ENCODE measurements at places on chromosomes 1 and 21. TPM values are rescaled to one million over a fixed set of nuclear protein-coding genes. Genes with fewer than 3 reads are reported as not detected.

GRCh38 chr1:159184201-159184600, 12.8 kb downstream of the CADM3 start:
- DNase-seq = no peak

DNA sequence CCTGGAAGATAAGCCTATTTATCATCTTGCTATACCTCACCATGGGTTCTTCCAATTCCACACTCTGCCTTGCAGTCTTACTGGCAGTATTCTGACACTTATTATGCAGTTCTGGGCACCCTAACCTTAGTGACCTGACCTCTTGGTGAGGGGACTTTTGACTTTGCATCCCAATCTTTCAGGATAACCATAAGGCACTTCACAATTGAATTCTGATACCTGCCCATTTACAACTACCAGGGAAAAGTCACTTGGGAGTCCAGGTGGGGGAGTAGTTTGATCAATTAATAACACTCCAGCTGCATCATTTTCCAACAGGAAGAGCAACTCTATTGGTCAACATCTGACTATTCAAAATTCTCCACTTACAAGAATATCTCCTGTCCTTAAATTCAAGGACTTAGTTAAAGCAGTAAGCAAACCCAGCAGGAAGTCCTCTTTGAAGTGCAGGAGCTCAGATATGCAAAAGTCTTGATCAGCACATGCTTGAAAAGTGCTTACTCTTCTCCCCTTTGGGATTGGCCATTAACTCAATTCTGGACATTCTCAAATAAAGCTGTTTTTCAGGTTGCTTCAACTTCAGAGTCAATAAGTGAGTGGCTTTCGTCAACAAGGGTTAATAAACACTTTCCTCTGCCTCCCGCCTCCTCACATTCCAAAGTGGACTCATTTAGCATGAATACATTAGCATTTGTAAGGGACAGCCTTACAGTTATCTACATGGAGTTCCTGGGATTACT, 177.4 kb upstream of the NRIP1 start:
- DNase-seq = no peak

Gene COL8A2
- 1.5 TPM for polyA plus RNA-seq

- DNase-seq = no peak
Measured at GRCh38 chr1:7456722-7457082, 314.4 kb upstream of the VAMP3 start.

Gene TCEA3
- polyA plus RNA-seq = 44.9 TPM

GRCh38 chr1:7223334-7224080, 438.3 kb downstream of the CAMTA1 start:
- DNase-seq = no peak

GRCh38 chr1:227996187-227996950, 10.4 kb upstream of the WNT3A start:
- DNase-seq = no peak

DNA sequence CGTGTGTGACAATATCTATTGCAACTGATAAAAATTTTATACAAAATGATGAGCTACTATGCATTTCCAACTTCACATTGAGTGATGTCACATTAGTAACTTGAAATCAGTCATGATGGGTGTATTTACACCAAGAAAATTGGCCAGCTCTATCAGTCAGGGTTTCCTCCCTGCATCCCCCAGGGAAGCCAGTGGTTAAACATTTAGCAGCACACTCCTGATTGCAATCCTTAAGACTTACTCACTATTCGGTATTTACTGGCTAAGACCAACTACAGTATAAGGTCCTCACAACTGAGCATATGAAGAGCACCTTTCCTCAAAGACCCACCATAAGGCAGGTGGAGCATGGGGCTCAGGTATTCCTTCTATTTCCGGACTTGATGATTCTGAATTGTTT, 41.3 kb upstream of the PTGFRN start:
- DNase-seq = no peak

DNA sequence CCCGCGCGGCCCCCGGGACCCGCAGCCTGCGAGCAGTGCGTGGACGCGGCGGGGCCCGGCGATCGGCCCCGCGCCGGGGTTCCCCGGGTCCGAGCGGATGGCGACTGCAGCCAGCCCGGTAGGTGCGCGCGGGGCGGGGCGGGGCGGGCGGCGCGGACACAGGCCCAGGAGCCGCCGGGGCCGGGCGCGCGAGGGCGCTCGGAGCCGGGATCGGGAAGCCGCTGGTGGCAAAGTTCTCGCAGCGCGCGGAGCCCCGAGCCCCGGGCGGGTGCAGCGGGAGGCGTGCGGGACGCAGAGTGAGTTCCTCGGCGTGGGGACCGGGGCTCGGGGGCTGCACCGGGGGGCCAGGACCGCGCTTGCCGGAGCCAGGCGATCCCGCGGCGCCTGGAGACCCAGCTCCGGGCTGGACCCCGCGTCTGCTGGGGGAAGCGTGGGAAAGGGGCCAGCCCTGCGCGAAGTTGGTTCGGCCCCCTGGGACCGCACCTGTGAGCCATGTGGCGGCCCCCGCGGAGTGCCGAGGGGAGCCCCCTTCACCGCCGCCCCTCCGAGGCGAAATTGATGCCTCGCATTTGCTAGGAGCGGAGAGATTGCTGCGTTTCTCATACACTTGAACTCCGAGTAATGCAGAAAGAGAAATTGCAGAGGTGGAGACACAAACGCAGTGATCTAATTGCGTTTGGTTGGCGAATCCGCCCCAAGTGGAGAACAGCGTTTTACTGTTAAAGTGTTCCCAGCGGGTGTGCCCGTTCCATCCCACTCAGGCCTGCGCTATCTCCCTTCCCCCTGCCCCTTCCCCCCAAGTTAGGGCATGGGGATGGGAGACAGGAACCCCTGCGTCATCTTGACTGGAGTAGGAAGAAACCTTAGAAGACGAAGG, 228.9 kb upstream of the TMEM51 start:
- DNase-seq = no peak

- DNase-seq = no peak
Measured at GRCh38 chr1:164337885-164338284, 221.1 kb upstream of the PBX1 start.

GRCh38 chr21:41778930-41779600, 12.2 kb upstream of the RIPK4 start:
- no peak for DNase-seq

DNA sequence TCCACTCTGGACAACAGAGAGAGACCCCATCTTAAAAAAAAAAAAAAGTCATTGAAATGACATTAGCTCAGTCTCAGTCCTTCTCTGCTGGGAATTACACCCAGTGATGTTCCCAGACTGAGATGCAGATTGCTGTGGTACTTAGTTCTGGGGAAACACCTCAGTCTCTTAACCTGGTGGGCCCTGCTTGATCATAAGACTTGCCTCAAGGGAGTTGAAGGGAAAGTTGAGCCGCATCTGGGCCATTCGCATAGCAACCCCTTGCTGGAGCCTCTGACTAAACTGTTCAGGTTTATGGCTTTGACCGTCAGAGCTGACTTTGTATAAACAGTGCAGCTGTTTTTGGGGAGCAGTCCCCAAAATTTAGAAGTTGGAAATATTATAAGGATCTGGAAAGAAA, 13.4 kb downstream of the FCRL4 start:
- no peak for DNase-seq

Gene GJA9
- 0.15 TPM for polyA plus RNA-seq

- peak; percentile 31 for DNase-seq
Measured at GRCh38 chr1:51237351-51238033, 1.4 kb downstream of the RNF11 start.

Gene FCER1A
- polyA plus RNA-seq = 0.18 TPM

DNA sequence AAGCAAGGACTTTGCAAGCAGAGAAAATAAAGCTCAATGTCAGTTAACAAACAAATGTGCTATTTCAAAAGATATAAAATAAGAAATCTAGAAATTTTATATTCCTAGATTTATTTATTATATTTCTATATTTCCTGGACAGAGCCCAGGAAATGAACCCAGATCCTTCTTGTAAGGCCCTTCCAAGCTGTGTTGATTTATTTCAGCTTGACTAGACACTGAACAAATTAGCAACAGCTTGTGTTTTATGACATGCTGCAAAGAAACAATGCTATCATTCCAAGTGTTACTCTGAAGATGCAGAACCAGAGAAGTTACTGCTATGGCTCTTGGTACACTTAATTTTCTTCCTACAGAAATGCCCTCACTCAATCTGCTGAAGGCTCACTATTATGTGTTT, 6.2 kb downstream of the TGFBR3 start:
- DNase-seq = no peak

Gene FCRLB
- polyA plus RNA-seq = 3.3 TPM

Gene TMEM9
- polyA plus RNA-seq = 145 TPM

- DNase-seq = no peak
Measured at GRCh38 chr1:219798283-219799030, 129.9 kb downstream of the SLC30A10 start.

DNA sequence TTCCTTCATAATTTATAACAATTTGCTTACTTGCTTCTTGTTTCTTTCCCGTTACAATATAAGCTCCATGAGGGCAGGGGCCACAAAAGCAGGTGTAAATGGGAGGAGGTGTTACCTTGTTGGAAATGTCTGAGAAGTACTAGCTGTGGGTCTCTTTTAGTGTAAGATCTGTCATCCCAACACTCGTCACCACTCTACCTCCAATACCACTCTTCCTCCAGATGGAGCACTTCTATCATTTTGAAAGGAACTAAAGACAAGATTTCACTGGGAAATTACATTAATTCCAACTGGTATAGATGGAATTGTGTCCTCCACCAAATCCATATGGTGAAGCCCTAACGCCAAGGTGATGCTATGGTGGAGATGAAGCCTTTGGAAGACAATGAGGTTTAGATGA, 53.0 kb upstream of the CPLANE2 start:
- DNase-seq = no peak

DNA sequence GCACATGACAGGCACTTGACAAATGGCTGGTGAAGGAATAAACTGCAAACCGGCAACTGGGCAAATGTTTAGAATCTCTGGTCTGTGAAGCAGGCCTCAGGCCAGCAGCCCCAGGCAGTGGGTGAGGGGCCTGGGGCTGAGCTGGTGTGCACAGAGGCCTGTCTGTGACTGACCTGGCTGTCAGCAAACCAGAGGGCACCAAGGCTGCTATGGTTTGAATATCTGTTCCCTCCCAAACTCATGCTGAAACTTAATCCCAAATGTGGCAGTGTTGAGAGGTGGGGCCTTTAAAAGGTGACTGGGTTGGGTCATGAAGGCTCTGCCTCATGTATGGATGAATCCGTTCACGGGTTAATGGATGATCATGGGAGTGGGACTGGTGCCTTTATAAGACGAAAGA, 139.8 kb downstream of the DMRTB1 start:
- no peak for DNase-seq

DNA sequence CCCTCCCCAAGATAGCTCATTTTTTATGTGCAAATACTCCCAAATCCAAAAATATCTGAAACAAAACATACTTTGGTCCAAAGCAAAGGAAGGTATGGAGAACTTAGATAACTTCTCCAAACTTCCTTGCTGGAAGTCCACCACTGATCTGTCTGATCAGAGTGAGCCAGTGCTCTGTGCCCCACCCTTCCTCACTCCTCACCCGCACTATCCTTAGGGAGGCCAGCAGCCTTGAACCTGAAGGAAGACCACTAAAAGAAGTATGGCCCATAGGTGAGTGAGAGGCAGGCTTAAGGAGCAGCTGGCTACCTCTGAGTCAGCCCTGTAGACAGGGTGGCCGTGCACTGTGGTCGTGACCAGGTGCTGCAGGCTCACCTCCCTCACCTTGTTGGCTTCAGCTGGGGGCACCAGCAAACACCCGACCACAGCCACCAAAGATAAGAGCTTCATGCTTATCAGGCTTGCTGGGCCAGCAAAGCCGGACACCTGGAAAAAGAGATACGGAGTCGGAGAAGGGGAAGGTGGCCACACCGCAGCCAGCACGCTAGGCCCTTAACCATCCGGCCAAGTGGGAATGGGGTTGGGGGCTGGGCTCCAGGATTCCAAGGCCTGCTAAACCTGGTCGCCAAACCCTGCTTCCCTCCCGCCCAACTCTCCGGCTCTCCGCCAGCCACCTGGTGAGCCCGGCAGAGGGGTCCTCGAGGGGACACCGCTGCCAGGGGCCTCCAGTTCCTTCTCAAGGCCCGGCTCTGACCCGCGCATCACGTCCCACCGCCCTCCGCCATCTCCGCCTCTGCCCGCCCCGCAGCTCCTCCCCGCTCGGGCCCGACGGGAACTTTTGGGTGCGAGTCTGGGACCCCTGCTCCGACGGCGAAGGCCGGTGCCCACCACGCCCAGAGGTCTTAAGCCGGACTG, 543 bp downstream of the TMEM9 start:
- no peak for DNase-seq

DNA sequence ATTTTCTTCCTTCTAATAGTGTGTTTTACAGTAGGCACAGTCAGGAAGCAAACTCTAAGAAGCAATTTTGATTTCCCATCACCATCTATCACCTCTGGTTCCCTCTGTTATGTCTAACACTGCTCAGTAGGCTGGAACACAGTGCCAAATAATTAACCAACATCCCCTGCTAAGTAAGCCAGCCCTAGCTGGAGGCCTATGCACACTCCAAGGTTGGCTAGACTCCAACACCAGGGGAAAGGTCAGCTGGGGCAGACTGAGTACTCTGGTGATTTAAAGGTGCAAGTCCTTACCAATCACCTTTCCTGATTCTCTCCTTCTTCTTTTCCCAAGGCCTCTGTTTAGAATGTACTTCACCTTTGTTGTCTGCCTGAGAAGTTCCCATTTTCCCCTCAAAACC, 46.5 kb upstream of the BEND5 start:
- DNase-seq = peak; percentile 62

Gene HSPB7
- polyA plus RNA-seq = 2.7 TPM

DNA sequence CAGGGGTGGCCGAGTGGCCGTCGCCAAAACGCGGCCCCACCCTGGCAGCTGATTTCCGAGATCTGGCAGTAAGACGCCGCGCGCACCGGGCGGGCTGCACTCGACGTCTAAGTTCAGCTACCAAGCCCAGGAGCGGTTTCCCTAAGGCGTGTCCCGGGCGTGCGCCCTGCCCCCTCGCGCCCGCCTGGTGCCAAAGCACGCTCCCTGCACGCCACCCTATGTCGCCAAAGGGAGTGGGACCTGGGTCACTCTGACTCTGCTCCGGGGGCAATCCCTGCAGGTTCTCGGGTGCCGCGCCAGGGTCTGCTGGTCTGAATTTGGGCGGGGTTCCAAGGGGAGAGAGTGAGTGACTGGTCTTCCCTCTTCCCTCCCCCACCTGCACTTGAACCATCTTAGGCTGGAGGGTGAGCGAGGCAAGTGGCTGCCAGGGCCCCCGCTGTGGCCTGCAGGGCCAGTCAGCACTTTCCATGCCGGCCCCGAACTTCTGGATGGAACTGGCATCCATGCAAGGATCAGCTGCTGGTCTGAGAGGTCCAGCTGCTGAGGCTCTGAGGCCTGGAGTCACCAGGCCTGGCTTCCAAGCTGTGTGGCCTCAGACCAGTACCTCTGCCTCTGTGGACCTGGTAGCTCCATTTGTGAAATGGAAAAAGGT, at the start of gene LRRC38:
Gene LRRC38 (minus strand): TSS at position 109 of the 652 bp plus-strand sequence. CDS start 410 bp downstream, outside the sequence.
- DNase-seq = no peak

GRCh38 chr1:166947398-166948043, 27.8 kb downstream of the ILDR2 start:
- DNase-seq = peak; percentile 56

GRCh38 chr1:214329470-214330220, 48.7 kb downstream of the SMYD2 start:
- DNase-seq = no peak

- no peak for DNase-seq
Measured at GRCh38 chr21:42161956-42162681, 56.8 kb upstream of the ABCG1 start.

- DNase-seq = no peak
Measured at GRCh38 chr1:210618369-210618768, 289.7 kb downstream of the HHAT start.

Gene OR2T35
- not detected for polyA plus RNA-seq

Gene ARHGAP30
- 2.0 TPM for polyA plus RNA-seq

Gene ZSWIM5
- polyA plus RNA-seq = 7.4 TPM
